AG08396 (cell line): ENCODE measurements at places on chromosomes 11 and 22.

- peak; percentile 86 for DNase-seq
Measured at GRCh38 chr22:30920407-30920806, 48.2 kb downstream of the MORC2 start.

GRCh38 chr11:72969894-72970335 is 155.7 kb downstream of the ATG16L2 start:
- peak; percentile 13 for DNase-seq

DNA sequence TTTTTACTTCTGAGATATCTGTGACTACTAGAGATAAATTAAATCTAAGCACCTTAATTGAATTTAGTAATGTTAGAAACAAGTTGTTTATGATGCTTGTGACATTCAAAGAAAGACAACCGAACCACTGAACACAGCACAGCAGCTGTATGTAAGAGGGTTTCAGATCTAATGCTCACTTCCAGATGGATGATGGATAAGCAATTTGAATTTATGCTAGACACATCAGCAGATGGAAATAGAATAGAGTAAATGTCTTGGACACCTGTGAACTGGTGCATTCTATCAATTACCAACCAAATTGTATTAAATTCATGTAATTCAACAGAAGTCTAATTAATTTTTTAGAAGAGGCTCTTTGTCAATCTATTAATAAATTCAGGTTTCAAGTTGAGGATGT is 306.3 kb downstream of the CNTN5 start:
- DNase-seq, result no peak

GRCh38 chr11:29315275-29315674 is 701.6 kb downstream of the KCNA4 start:
- no peak for DNase-seq

- DNase-seq, result no peak
Measured at GRCh38 chr22:38953091-38953490, 4.3 kb upstream of the APOBEC3A start.

DNA sequence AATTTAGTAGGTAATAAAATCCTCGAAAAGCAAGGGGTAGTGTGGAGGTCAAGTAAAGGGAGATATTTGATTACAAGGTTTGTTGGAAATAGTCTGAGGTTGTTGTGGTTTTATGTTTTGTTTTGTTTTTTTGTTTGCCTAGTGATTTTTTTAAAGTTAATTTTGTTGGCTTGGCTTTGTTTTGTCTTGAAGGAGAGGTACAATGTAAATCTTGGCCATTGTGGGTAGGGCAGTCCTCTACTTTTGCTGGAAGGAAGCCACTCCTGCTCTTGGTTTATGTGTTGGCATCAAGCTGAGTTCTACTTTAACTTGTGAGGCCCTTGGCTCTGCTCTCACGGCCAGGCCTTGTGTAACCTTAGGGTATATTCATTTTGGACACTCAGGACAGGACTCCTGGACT is 3.2 kb downstream of the AMOTL1 start:
- no peak for DNase-seq

DNA sequence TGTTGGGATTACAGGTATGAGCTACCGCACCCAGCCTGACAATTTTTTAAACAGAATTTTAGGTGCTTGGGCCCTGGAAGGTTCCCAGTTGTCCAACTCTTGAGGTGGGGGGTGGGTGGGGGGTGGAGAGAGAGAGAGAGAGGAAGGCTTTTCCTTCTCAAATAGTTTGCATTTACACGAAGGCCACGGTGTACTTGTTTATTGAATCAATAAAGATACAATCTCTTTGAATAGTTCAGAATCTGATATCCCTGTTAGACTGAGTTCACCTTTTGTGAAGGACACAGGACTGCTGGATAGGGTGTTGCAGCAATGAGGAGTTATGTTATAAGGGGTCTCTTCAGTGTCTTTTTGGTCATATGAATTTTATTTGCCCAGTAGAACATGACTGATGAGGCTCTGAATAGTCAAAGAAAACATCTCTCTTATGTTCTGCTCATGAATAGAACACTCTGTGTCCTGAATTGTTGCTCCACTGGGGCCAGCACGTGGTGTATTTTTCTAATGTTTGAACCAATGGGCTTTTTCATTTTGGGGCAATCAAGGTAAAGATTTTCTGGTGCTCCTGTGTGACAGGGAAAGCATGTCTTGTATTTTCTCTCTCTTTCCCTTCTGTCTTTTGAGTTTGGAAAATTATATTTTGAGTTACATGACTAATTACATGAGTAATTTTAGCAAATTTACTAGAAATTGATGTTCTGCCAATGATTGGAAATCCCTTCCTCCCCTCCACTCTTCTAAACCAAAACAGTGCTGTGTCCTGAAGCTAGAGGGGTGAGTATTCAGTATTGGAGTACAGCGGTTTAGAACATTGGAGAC is 61.7 kb downstream of the PTPRJ start:
- no peak for DNase-seq

GRCh38 chr11:63560506-63561180 is 2.5 kb downstream of the PLAAT2 start:
- no peak for DNase-seq

DNA sequence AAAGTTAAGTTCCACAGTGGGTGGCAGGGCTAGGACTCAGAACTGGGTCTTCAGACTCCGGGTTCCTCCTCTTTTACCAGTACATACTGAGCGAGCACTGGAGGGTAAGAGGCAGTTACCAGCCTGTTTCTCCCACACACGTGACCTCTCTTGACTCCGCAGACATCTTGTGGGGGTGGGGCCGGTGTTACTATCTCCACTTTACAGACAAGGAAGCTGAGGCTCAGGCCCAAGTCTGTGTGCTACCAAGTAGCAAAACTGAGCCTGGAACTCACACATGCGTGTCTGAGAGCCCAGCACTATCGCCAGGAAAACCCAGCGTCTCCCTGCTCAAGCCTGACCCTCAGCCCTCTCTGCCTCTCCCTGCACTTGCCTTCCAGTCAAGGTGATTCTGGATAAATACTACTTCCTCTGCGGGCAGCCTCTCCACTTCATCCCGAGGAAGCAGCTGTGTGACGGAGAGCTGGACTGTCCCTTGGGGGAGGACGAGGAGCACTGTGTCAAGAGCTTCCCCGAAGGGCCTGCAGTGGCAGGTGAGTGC is 16.0 kb upstream of the SMIM35 start:
- DNase-seq, result no peak

DNA sequence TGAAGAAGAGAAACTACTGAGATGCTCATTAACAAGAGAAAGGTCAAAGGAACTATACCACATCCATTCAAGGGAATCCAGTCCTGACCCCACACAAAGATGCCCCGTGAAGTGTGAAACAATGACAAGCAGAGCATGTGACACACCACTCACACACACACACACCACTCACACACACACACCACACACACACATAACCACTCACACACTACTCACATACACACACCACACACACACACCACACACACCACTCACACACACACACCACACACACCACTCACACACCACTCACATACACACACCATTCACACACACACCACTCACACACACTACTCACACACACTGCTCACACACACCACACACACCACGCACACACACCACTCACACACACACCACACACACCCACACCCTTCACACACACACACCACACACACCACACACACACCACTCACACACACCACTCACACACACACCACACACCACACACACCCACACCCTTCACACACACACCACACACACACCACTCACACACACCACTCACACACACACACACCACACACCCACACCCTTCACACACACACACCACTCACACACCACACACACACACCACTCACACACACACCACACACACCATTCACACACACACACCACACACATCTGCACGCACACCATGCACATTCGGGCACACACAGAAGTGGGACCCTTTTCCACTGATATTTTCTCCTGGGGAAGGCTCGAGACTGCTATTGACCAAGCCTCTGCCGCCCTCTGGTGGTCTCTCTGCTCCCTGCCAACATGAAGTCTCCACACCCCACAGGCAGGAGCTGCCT is 32.0 kb upstream of the COMT start:
- DNase-seq, result peak; percentile 89
